Vagina (tissue), 2 donors: ENCODE measurements at places on chromosomes 12 and 14.

- no peak for DNase-seq
Measured at GRCh38 chr14:58549105-58549757, 88.5 kb upstream of the DACT1 start.

DNA sequence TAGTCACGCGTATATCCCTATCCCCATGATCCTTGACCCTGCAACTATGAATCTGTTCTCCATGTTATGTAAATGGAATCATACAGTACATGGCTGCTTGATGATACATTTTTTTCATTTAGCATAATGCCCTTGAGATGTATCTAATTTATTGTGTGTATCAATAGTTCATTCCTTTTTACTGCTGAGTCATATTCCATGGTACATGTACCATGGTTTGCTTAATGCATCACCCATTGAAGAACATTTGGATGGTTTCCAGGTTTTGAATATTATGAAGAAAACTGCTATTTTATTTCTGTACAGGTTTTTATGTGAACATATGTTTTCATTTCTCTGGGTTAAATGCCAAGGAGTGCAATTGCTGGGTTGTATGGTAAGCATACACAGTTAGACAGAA, 4.0 kb upstream of the RNASE10 start:
- DNase-seq = no peak

DNA sequence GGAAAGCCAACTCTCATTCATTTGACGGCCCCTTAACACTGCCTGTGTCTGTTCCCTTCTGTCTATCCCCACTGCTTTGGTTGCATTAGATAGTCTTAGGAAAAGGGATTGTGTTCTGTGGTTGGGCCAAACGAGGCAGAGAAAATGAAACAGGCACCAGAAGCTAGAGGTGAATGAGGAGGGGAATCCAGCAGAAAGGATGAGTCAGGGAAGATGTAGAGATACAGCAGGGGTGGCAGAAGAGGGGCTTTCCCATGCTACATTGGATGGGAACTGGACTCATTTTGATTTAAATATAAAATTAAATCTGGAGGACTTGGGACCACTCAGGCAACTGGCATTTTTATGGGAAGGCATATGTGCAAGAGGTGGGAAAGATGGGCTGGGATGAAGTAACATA, 43.3 kb downstream of the OTOGL start:
- DNase-seq = no peak

DNA sequence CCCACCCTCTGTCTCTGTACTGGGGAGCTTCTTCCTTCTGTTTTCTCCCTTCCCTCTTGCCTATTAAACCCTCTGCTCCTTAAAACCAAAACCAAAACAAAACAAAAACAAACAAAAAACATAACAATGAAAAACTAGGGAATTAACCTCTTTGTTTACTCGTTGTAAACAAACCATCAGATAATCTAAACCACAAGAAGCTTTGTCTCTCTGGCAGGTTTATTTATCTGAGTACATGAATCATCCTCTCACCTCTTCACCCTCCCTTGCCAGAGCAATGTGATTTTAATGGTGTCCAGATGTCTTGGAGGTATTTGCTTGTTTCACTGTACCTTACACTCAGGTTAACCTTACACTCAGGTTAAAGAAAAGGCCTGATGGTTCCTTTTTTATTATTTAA, 66.1 kb downstream of the DYRK2 start:
- DNase-seq = no peak

DNA sequence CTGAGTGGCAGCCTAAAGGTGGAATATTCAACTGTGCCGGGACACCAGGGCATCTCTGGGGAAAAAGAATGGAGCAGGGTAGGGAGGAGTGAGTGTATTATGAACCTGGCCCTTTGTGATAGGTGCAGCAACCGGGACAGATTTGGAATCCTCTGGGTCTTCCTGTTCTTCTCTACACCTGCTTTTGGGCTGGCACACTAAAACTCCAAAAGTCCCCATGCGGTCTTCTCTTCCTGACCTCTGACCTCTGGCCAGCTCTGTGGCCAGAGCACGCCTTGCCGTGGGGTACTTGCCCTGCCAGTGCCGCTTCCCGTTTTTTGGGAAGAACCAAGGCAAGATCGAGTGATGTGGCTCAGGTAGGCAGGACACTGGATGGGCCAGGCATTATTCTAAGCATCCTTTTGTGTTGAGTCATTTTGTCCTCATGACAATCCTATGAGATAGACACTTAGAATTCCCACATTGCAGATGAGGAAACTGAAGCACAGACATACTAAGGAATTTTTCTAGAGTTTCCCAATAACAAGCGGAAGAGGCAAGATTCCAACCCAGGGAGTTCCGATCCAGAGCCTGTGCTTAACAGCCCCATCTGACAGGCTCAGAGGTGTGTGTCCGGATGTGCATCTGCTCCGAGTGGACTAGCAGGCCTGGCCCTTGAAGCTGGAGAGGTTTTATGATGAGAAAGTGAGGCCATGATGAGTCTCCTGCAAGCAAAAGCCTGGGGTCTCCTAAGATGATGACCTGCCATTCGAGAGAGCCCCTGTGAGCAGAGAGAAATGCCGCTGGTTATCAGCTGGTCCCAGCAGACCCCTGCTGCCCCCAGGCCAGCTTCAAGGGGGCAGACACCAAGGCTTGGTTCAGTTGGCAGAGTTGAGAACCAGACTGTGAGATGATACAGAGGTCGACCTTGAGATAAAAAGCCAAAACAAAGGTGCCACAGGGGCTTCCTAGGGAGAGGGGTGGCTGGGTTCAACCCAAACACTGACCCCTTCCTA, 67.9 kb upstream of the ESRRB start:
- peak; percentile 72 for DNase-seq

DNA sequence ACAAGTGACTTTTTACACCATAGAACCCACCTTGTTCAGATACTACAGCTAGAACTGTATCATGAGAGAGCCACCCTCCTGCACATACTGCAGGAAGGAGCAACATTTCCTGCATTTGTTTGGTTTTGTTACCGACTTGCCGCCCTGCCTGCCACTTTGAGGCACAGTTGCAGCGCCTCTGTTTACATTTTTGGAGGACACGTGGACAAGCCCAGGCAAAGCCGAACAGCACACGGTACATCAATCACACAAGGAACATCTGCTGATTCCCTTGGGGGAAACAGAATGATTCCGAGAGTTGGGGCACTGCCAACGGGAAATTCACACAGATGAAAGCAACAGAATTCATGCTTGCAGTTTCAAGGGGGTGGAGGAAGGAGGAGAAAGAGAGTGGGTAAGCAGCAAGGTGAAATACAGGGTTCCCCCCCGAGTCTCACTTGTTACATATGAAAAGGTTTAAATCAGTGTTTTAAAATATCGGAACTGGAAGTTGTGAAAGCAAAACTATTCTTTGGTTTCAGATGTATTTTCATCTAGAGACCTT, 110.7 kb downstream of the BTG1 start:
- DNase-seq = no peak

DNA sequence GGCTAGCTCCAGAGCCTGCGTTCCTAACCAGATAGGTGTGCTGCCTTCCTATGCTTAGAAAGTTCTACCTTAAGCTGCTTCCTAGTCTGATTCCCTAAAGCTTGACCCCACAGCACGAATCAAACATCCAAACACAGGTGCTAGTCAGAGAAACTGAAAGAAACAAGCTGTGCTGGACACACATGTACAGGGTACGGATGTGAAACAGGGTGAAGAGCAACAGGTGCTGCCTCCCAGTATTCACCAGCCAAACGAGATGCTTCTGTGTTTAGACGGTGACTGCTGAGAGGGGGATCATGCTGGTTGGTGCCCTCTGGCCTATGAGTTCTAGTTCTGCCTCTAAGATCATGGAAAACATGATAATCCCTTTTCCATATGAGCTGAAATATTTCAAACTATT, 105.3 kb downstream of the GRIP1 start:
- DNase-seq = no peak

GRCh38 chr14:22152903-22153302, 436.1 kb downstream of the DAD1 start:
- DNase-seq = no peak

DNA sequence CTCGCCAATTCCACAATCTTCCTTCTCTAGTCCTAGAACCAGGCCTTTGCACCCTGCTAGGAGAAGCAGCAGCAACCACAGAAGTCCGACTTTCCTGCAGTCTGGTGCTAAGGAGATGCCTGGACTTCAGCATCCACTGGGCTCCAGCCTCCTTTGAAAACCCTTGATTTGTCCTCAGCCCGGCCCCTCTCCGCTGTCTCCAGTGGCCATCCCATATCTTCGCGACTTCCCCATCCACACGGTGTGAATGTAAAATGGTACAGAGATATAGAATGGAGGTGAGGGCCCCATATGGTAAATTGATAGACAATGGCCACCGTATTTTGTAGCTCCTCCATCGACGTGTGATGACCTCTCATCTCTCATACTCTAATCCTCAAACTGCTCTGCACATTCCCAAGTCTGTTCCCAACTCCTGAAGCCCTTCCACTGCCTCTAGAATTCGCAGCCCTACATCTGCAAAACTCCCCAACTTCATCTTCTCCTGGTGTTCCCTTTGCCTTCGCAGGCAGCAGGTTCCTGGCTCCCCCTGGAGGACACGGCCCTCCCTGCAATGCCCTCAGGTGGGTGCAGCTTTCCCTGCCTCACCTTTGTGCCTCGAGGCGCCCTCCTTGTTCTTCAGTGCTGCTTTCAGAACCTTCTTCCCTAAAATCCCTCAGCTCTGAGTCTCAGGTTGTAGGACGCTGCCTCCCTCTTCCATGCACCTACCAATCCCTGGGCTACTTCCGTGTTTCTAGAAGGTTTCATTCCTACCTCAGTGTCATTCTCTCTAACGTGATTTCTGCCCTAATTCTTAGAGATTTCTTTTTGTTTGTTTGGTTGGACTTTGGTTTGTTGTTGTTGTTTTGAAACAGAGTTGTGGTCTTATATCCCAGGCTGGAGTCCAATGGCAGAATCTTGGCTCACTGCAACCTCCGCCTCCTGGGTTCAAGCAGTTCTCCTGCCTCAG, 36.7 kb downstream of the TMBIM6 start:
- DNase-seq = no peak

- no peak for DNase-seq
Measured at GRCh38 chr14:60686865-60687264, 37.3 kb downstream of the SIX4 start.

DNA sequence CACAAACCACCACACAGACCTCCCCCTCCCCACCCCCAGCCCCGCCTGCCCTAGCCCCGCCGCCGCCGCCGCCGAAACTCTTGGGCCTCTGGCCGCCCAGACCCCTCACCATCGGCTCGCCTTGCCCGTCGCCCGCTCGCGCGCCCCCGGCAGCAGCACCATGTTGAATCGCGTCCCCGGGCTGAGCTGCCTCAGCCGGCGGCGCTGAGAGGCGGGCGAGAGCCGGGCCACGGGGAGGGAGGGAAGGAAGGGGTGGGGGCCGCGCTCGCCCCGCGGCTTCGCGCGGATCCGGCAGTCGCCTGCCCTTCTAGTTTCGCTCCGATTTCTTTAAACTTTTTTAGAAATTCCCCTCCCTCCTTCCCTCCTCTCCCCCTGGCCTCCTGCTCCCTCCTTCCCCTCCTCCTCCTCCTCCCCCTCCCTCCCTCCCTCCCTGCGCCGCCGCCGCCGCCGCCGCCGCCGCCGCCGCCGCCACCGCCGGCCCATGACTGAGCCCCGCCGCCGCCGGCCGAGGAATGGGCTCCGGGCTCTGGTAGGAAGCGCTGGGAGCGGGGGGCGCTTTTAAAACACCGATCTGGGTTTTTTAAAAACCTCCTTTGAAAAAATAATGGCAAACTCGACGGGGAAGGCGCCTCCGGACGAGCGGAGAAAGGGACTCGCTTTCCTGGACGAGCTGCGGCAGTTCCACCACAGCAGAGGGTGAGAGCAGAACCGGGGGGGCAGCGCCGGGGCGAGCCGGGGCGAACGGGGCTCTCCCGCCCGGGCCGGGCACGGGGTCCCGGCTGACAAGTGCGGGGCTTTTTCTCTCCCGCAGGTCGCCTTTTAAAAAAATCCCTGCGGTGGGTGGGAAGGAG, at the start of gene ARID2:
TSS of gene ARID2 (plus strand) at position 474 of the 851 bp plus-strand sequence. CDS start at position 605, 131 bp downstream.
- no peak for DNase-seq

- DNase-seq = no peak
Measured at GRCh38 chr12:124398578-124399227, 103.8 kb downstream of the RFLNA start.

GRCh38 chr12:26162905-26163304, 32.5 kb upstream of the SSPN start:
- DNase-seq = no peak

DNA sequence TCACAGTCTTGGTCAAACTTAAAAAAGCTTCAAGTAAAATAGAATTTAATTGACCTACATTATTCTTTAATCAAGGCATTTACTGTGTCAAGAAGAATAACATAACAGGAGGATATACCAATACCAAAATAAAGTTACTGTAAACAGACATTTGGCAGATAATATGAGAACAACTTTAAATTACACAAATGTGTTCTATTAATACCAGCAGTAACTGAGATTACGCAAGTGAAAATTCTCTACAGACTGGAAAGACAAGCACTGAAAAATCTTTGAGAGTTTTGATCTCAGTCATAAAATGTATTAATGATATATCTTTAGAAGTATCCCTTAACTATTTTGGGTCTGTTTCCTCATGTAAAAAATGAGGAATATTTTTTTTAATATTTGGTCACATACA, 169.2 kb upstream of the SOX5 start:
- no peak for DNase-seq

- DNase-seq = no peak
Measured at GRCh38 chr14:105622329-105622955, 96.1 kb downstream of the TMEM121 start.

- DNase-seq = no peak
Measured at GRCh38 chr12:89880690-89881350, 172.2 kb upstream of the ATP2B1 start.

DNA sequence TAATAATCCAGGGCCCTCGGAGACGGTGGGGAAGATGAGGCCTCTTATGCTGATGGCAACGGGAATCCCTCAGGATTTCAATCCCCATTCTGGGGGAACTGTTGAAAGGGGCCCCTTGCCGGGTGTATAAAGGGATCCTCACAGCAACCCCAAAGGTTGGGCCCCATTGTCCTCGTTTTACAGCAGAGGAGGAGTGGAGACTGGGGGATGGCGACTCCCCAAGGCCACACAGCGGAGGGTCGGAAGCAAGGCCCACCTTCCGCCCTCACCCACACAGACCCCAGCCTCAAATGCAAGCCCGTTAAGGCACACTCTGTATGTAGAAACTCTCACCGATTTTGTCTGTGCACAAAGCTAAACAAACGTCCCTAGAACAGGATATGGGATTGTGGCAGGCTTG, 327.9 kb upstream of the DIO3 start:
- no peak for DNase-seq
